ENCODE measurements at places on chromosomes 6 and 20.
A peak's percentile ranks its signal among the peaks of the same experiment; 100 is the strongest.

- DNase-seq: no peak
Measured at GRCh38 chr6:90350689-90351554, 54.3 kb upstream of the BACH2 start.

- DNase-seq: peak; percentile 68
Measured at GRCh38 chr6:154370545-154370944, 13.9 kb upstream of the IPCEF1 start.

DNA sequence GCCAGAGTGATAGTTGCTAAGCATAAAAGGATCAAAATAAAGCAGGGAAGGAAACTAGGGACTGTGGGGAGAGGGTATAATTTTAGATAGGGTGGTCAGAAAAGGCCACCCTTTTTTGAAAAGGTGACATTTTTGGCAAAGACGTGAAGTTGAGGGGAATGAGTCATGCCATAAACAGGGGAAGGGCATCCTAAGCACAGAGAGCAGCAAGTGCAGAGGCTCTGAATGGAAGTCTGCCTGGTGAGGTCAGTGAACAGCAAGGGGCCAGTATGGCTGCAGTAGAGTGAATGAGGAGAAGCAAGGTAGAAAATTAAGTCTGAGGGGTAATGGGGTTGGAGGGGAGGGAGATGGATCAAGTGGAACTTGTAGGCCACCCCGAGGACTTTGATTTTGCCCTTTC lies 2.4 kb downstream of the KLC4 start:
- no peak for DNase-seq

GRCh38 chr6:160085713-160086505 lies 35.7 kb upstream of the SLC22A1 start:
- no peak for DNase-seq

- DNase-seq: no peak
Measured at GRCh38 chr6:114403858-114404257, 61.0 kb upstream of the HS3ST5 start.

GRCh38 chr20:60191014-60191413 lies 232.8 kb downstream of the CDH26 start:
- no peak for DNase-seq

DNA sequence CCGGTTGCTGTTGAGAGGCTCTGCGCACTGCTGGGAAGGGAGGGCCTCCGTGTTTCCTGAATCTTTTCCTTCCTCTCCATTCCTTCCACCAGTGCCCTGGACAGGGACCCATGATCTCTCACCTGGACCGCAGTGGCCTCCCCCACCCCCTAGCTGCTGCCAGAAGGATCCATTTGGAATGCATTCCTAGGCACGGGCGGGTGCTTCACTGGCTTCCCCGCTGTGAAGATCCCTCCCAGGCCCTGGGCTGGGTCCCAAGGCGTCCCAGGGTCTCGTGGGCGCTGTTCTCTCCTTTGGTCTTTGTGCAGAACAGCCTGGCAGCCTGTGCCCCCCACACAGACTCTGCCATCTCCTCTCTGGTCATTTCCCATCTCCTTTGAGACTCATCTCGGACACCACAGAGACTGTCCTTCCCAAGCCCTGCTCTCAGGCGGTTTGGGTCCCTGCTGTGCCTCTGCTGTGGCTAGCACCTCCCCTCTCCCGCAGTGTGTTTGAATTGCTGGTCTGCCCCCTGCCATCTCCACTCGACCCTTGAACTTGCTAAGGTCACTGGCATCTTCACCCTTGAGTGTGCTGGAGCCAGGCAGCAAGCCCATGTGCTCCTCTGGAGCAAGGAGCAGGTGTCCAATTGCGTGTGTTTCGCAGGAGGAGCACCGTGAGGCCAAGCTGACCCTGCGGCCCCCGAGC lies 59.0 kb downstream of the TCP11 start:
- DNase-seq: no peak

GRCh38 chr20:53124075-53124551 lies 152.0 kb downstream of the TSHZ2 start:
- no peak for DNase-seq

- no peak for DNase-seq
Measured at GRCh38 chr6:45469663-45470062, 91.9 kb upstream of the SUPT3H start.

DNA sequence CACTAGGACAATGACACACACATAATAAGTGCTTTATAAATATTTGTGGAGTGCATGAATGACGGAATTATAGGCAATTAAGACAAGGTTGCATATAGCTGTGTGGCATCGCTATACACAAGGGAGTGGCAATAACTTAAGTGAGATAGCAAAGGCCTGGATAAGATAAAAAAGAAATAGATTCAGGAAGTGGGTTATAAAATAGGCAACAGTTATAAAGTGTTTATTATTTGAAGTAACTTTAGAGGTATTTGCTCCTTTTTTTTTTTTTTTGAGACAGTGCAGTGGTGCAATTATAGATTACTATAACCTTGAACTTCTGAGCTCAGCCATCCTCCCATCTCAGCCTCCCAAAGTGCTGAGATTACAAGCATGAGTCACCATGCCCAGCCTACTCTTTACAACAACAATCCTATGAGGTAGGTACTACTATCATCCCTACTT lies 75.9 kb upstream of the LOC128125822 start:
- DNase-seq: no peak

- DNase-seq: no peak
Measured at GRCh38 chr6:170256641-170257040, 34.2 kb downstream of the DLL1 start.

GRCh38 chr6:39018103-39018502 lies 30.5 kb upstream of the GLP1R start:
- DNase-seq: no peak

DNA sequence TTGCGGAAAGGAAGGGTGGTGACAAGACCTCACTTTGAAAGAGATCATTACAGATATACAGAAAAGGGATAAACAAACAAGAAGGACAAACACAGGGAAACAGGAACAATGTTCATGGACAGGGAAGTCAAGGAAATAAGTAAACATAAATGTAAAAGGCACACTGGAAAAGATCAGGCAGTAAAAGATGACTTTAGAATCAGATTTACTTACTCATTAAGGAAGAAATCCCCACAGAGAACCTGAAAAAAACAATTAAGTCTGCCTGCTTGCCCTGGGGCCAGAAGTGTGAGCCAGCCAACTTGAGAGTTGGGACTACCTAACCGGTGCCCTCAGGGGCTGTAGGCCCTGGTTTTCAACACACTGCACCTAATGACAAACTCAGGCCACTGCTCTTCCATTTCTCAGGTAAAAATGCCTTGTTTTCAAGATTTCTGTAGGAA lies 1.7 kb downstream of the APMAP start:
- peak; percentile 16 for DNase-seq

GRCh38 chr20:54772893-54773642 lies 297.7 kb downstream of the DOK5 start:
- DNase-seq: no peak

- DNase-seq: no peak
Measured at GRCh38 chr6:106069478-106069877, 16.7 kb upstream of the PRDM1 start.

- DNase-seq: no peak
Measured at GRCh38 chr20:57633945-57634491, 13.8 kb upstream of the ZBP1 start.

GRCh38 chr6:31407699-31408098 lies 4.3 kb downstream of the MICA start:
- peak; percentile 57 for DNase-seq

GRCh38 chr6:5151955-5152401 lies 66.8 kb downstream of the PPP1R3G start:
- DNase-seq: peak; percentile 67

- DNase-seq: no peak
Measured at GRCh38 chr20:12394786-12395185, 477.1 kb downstream of the BTBD3 start.

DNA sequence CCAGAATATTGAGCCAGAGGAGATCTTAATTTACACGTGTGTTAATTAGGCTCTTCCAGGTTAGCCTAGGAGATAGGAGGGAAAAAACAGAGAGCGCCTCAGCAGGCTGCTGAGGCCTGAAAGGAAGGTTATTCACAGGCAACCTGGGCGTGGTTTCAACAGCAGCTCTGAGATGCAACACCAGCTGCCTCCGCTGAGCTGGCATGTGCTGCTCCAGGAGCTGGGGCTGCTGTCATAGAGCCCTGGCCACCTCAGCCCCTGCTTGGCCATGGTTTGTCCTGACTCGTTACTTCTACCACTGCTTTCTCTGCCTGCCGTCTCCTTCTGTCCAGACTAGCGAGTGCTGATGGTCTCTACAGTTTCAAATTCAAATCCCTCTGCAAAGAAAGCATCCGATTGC lies 32.4 kb upstream of the RPP40 start:
- peak; percentile 51 for DNase-seq

DNA sequence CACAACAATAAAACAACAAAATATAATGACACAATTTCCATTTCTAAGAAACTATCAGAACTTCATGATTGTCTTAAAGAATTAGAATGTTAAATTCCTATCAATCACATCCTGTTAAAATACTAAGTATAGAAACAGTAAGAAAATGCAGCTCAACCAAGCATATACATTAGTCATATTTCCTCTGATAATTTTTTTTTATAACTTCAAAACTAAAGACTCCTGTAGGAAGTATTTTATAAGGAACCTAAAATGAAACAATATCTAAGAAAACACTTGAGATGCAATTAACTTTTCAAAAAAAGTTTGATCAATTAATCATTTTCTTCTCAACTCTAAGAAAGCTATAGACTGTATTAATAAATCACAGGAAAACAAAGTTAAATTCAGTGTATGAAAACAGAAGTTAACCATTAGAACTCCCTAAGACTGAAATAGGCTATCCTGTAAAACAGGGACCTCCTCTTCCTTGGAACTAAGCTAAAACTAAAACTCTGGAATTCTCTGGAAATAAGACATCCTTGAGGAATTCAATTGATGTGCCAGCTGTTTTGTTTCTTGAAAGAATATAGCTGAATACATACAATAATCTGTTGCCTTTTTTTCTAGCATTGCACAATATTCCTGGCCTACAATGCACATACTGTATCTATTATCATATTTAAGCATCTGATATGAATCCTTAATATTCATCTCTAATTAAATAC lies 19.8 kb downstream of the FKBP5 start:
- no peak for DNase-seq

DNA sequence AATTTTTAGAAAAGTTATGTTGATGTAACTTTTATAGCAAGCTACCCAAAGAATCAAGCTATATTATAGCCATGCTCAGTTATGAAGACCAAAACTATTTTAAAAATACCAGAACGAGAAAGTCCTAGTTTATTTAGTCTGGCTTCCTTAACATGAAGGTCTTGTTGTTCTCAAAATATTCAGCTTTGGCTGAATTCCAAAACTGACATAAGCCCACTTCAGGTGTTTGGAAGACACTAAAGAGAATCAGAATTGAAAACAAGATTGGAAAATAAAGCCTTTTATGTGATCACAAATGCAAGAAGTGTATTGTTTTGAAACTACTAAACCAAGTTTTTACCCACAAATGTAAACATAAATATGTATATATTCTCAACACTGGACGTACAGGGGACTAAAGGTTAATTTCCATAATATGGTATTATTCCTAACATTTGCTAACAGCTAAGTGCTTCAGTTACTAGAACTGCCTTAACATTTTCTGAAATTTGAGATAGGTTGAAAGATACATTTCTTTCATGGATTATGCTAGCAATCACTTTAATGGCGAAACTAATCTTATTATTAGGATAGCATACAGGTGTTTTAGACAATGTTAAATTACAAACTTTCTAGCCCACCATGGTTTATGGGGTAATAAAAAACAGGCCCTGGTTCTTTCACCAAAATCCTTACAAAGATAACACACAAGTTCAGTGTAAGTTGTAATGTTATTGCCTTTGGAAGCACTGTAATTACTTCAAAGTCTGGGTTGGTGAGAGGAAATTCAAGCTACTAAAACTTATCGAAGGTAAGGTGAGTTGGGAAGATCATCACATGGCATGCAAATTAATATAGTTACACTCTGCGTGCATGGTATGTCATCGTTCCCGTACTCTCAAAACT lies 1.6 kb downstream of the MAP3K5 start:
- DNase-seq: no peak

DNA sequence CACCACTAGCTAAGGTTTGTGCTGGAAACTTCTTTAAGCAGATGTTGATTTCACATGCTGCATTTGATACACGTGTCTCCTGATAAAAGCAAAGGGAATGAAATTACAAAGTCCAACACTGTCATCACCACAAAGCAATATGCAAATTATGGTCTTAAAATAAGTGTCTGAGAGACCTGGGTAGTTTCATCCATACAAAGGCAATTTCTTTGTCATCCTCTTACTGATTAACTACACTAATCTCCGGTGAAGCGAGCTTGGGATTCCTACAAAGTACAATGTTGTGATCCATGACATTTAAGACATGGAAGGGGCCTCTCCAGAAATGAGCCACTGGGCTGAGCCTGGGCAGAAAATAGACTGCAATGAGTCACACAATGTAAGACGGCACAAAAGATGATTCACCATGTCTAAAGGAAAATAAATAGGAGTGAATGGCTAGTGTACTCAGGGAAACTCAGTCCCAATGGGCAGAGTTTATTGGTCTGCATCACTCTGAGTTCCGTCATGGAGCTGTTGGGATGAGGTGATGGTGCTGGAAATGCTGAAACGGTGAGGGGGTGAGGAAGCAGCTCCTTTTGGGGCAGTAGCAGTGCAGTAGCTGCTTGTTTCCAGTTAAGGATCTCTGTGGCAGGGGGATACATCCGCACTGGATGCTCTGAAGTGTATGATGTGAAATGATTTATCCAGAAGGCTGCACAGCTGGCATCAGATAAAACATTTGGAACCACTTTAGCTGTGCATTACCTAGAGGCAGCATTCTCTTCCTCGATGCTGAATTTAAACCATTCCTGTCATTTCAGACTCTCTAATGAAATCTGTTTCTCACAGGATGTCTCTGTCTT lies 103.3 kb downstream of the IBTK start:
- peak; percentile 98 for DNase-seq

DNA sequence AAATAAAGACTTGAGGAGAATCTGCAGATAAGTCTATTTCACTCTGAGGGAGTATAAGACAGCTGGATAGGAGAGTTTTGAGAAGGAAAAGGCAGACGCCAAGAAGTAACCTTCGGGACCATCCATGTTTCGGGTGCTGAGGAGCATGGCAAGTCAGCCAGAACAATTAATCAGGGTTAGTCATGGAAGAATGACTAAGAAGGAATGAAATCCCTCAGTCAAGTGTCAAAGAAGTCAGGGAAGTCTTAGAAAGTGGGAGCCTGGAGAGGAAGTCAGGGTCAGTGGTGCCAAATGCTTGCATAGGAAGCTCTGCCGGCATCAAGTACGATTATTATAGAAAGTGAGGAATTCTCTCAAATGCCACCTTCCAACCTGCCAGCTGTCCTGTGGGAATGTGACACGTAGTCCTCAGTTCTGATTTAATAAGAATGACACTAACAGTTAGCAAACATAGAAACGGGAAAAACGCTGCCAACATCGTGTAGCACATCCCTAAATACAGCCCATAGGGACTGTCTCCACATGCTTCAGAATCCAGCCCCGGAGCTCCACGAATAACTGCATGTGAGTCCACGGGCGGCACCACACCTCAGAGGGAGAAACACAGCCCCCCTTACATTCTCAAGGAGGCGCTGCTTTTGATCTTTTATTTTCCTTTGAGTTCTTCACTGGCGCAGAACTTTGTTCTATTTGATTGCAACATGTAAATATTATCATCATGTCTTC lies 602.7 kb downstream of the PRKN start:
- DNase-seq: no peak

GRCh38 chr6:74058606-74059005 lies 362.6 kb downstream of the CD109 start:
- DNase-seq: no peak

Measured in RKO (cell line).